ENCODE measurements at places on chromosomes 5 and 9. TPM values are rescaled to one million over a fixed set of nuclear protein-coding genes. Genes with fewer than 3 reads are reported as not detected.

RGS7BP gene
- 1.5 TPM for total RNA-seq

- no peaks in the 10 kb centered on the region for H3K36me3 ChIP-seq
- DNase-seq: no peak
- no peaks in the 10 kb centered on the region for H3K27me3 ChIP-seq
- no peak overlapping the region for H3K4me3 ChIP-seq
- no peak overlapping the region for H3K27ac ChIP-seq
These were observed 45.9 kb downstream of the SNX30 start for GRCh38 chr9:112796485-112796884.

- peak within 1 kb of the TSS; percentile 79 for H3K27ac ChIP-seq
- H3K36me3 ChIP-seq: no peaks in the 10 kb centered on the region
- DNase-seq: peak; percentile 89
- no peaks in the 10 kb centered on the region for H3K27me3 ChIP-seq
These were observed at the start of gene DENND1A for GRCh38 chr9:123929870-123930831. Gene DENND1A, minus strand, starts transcription at chr9:123930126. Its CDS starts 221 bp downstream, at chr9:123929905.

SLC6A7 gene
- total RNA-seq: 15.7 TPM

GRCh38 chr9:21682981-21683380, 119.5 kb upstream of the MTAP start:
- H3K27me3 ChIP-seq: no peaks in the 10 kb centered on the region
- no peaks in the 10 kb centered on the region for H3K36me3 ChIP-seq
- no peak overlapping the region for H3K27ac ChIP-seq
- no peak for DNase-seq

- no peaks in the 10 kb centered on the region for H3K4me1 ChIP-seq
- no peak overlapping the region for H3K4me3 ChIP-seq
These were observed 19.2 kb upstream of the TOR1B start for GRCh38 chr9:129783516-129784361.

PCDHB4 gene
- total RNA-seq: not detected

CMYA5 gene
- 3.1 TPM for total RNA-seq

CDH10 gene
- total RNA-seq: not detected

- H3K4me3 ChIP-seq: no peak overlapping the region
- H3K27ac ChIP-seq: no peak overlapping the region
- no peaks in the 10 kb centered on the region for H3K36me3 ChIP-seq
- H3K4me1 ChIP-seq: no peaks in the 10 kb centered on the region
- no peaks in the 10 kb centered on the region for H3K27me3 ChIP-seq
These were observed 15.2 kb upstream of the ZCCHC9 start for GRCh38 chr5:81286059-81286617.

DNA sequence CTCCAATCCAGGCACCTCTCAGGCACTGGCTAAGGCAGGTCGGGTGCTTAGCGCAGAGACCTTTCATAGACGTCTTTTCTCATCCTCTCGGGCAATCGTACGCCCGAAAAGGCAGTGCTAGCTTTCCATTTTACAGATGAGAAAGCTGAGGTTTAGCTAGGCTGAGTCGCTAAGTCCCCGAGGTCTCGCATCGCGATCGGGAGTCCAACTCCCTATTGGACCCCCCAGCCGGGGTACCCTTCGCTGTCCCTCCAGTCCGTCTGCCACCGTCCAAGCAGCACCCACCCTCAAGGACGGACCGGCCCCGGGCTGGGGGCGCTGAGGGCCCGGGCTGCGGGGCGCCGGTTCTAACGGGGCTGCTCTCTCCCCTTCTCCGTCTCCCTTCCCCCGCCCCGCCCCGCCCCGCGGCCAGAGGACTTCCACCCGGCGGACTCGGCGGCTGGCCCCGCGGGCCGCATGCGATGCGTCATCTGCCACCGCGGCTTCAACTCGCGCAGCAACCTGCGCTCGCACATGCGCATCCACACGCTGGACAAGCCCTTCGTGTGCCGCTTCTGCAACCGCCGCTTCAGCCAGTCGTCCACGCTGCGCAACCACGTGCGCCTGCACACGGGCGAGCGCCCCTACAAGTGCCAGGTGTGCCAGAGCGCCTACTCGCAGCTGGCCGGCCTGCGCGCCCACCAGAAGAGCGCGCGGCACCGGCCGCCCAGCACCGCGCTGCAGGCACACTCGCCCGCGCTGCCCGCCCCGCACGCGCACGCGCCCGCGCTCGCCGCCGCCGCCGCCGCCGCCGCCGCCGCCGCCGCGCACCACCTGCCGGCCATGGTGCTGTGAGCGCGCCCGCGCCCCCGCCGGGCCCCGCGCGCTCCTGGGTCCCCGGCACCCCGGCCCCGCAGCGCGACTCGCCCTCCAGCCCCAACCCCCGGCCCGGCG, 12.5 kb upstream of the EXOSC2 start:
- H3K27ac ChIP-seq: peak overlapping the region; percentile 81
- no peaks in the 10 kb centered on the region for H3K36me3 ChIP-seq
- no peaks in the 10 kb centered on the region for H3K27me3 ChIP-seq
- DNase-seq: peak; percentile 90
- peak overlapping the region; percentile 66 for H3K4me3 ChIP-seq

ZNF883 gene
- total RNA-seq: 1.6 TPM

- H3K27ac ChIP-seq: peak overlapping the region; percentile 49
- no peaks in the 10 kb centered on the region for H3K27me3 ChIP-seq
- peak; percentile 82 for DNase-seq
- no peaks in the 10 kb centered on the region for H3K4me1 ChIP-seq
These were observed 79.6 kb downstream of the ADAMTS2 start for GRCh38 chr5:179265514-179266290.

PTGES2 gene
- total RNA-seq: 169 TPM

- DNase-seq: no peak
- no peaks in the 10 kb centered on the region for H3K27me3 ChIP-seq
- H3K27ac ChIP-seq: no peak overlapping the region
- no peak overlapping the region for H3K4me3 ChIP-seq
These were observed 14.8 kb downstream of the IL9 start for GRCh38 chr5:135880801-135881200.

VPS13A gene
- total RNA-seq: 189 TPM

PPP3R2 gene
- not detected for total RNA-seq

GRCh38 chr5:14221732-14222131, 78.6 kb downstream of the TRIO start:
- DNase-seq: no peak
- H3K27ac ChIP-seq: no peak overlapping the region
- H3K4me1 ChIP-seq: peaks cover 52% of the 10 kb centered on the region
- H3K4me3 ChIP-seq: no peak overlapping the region
- H3K27me3 ChIP-seq: no peaks in the 10 kb centered on the region

CACFD1 gene
- total RNA-seq: 55.7 TPM

GRCh38 chr5:59354811-59355210, 538.7 kb downstream of the PDE4D start:
- H3K36me3 ChIP-seq: no peaks in the 10 kb centered on the region
- H3K4me1 ChIP-seq: peaks cover 4% of the 10 kb centered on the region
- H3K4me3 ChIP-seq: no peak overlapping the region
- DNase-seq: no peak

BNC2 gene
- 3.9 TPM for total RNA-seq

GHR gene
- 1.8 TPM for total RNA-seq

DNA sequence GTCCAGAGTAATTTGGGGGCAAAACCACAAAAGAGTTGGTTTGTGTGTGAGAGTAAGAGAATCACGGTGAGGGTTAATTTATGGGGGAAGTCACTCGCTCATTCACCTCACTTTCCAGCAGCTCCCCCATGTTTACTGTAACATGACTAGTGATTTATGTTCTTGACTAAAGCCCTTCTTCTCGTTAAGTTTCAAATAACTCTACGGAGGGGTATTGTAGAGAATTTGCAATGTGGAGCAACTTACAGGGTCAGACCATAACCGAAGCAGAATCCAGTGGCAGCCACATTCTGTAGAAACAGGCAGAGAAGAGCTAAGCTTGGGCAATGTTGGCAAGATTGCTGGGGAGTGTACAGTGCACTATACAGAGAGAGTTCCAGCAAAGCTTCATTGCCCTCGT, 760.6 kb downstream of the IRX1 start:
- H3K27ac ChIP-seq: no peak overlapping the region
- no peaks in the 10 kb centered on the region for H3K4me1 ChIP-seq
- H3K27me3 ChIP-seq: no peaks in the 10 kb centered on the region
- H3K36me3 ChIP-seq: no peaks in the 10 kb centered on the region
- no peak overlapping the region for H3K4me3 ChIP-seq

BRD9 gene
- total RNA-seq: 36.4 TPM
